ENCODE measurements at places on chromosomes 11 and 22.

GRCh38 chr22:33104147-33104854, 46.1 kb upstream of the SYN3 start:
- no peak for DNase-seq

DNA sequence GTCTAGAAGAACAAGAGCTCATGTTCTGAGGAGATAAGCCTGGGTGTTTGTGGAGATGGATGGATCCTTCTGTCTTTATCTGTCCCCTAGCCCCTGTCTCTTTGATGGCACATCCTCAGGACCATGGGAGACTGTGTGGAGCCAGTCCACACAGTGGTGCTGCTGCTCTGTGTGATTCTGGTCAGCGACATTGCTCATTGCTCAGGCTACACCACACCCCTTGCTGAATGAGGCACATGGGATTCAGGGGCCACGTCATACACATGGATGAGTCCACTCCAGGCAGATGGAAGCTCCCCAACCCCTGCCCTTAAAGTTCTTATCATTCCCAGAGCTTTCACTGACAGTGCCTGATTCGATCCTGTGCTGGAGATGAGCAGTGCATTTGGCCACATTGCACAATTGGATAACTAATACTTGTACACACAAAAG, 222.2 kb downstream of the NAV2 start:
- DNase-seq: no peak

GRCh38 chr11:120540744-120541465, 29.4 kb downstream of the GRIK4 start:
- DNase-seq: no peak

DNA sequence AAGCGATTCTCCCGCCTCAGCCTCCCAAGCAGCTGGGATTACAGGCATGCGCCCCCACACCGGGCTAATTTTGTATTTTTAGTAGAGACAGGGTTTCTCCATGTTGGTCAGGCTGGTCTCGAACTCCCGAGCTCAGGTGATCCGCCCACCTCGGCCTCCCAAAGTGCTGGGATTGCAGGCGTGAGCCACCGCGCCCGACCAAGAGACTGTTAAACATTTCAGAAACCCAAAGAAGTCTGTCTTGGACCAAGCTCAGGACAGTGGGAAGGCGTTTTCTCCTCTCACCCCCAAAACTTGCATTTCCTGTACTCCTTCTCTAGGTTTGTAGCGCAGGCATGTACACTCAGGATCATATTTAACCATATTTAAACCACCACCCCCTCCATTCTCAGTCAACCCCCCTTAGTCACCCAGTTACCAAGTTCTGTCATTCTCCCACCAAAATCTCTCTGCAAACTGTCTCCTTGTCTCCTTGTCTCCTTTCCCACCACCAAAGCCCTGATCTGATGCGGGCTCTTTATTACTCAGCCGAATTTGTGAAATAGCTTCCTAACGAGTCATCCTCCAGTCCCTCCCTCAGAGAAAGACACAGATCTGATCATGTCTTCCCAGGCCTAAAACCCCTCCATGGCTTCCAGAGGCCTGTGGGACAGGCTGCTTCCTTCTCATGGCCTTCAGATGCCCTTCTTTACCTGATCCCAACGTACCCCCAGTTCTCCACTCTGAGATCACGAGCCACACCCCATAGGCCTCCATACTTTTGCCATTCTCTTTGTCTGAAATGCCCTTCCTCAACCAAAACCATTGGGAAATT, 29.0 kb upstream of the CREB3L1 start:
- DNase-seq: peak; percentile 96

DNA sequence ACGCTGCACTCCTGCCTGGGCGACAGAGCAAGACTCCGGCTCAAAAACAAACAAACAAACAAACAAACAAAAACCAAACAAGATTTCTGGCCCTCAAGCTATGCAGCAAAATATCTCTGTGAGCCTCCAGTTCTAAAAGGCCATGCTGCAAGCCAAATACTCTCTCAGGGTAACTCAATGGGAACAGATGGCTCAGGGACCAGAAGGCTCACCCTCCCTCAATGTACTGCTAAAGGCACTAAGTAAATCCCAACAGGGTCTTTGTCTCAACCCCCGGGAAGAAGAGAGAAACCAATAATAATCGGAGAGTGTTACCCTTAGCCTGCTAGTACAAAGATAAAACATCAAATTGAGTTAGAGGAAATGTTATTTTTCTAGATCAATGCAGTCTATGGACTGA, 119.7 kb upstream of the ZC3H12C start:
- no peak for DNase-seq

- no peak for DNase-seq
Observed at GRCh38 chr22:48850658-48851287, 976.9 kb downstream of the BRD1 start.

DNA sequence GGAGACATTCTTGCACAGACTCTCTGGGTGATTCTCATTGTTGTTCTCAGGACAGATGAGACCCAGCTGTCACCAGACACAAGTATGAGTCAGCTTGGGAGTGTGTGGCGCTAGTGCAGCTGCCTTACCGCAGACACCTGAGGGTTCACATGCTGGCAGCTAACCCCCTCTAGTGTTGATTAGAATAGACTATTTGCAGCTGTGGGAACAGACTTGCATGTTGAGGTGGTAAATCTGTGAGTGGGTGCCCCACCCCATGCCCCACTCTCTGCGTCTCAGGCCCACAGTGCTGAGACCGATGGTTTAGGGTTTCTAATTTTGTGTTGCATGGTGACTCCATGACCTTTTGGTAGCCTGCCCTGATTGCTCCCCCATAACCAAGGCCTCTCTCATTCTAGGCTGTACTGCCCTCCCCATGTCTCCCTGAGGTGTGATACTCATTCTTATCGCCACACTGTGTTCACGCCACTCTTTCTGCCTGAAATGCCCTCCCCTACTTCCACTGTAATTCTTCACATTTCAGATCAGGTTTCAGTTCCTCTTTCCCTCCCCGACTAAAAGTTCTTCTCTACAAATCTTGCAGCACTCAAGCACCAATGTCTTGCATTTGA, 73.7 kb upstream of the KIRREL3 start:
- DNase-seq: peak; percentile 41
